Liver (tissue), 10 donors: ENCODE measurements at places on chromosomes 4 and X. TPM values are rescaled to one million over a fixed set of nuclear protein-coding genes. Genes with fewer than 3 reads are reported as not detected.

Gene SSX3
- not detected for total RNA-seq

Gene OCIAD2
- 8.5 TPM for total RNA-seq

Gene MAGEA2
- not detected for total RNA-seq

Gene BGN
- total RNA-seq = 11.7 TPM

Gene GYG2
- total RNA-seq = 32.6 TPM

Gene CCDC158
- 4.0 TPM for total RNA-seq

Gene RRH
- 0.05 TPM for total RNA-seq

Gene SLC2A9
- total RNA-seq = 49.0 TPM

Gene PNMA5
- 0.09 TPM for total RNA-seq

Gene CHRDL1
- total RNA-seq = 0.19 TPM

DNA sequence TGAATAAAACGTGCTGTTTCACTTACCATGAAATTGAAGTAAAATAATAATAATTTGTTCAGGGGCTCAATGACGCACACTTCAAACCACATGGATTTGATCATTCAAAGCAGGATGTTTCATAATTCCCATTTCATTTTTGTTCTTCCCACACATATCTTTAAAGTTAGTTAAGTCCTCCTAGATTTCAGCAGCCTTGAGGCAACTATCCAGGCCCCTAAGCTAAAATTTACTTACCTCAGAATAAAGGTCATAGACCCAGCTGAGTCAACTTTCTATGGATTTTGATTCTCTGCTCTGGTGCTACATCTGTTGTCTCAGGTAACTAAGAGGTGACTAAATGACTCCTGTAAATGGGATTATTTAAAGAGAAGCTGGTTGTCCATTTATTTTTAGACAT, 25.0 kb downstream of the GPR174 start:
- H3K27ac ChIP-seq = no peak overlapping the region
- no peak overlapping the region for H3K4me3 ChIP-seq
- DNase-seq = no peak
- no peaks in the 10 kb centered on the region for H3K27me3 ChIP-seq

- H3K4me1 ChIP-seq = no peaks in the 10 kb centered on the region
- no peak for DNase-seq
- no peaks in the 10 kb centered on the region for H3K36me3 ChIP-seq
- H3K4me3 ChIP-seq = no peak overlapping the region
- no peak overlapping the region for H3K27ac ChIP-seq
Measured at GRCh38 chr4:154276496-154276895, 215.1 kb downstream of the DCHS2 start.

DNA sequence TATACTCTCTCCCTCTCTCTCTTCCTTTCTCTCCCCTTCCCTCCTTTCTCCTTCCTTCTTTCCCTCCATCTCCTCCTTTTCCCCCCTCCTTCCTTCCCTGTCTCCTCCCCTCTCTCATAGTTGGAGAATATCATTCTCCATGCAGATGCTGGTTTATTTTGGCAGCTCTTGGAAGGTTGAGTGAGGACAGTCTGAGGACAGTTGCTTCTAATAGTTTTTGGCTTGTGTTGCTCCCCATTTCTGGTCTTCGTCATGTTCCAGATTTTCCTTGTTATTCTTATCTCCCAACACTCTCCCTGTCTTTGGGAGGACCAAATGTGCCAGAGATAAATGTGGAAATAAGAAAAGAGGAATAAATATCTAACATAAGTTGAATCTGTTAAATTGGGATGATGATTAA, 263.0 kb downstream of the FRMPD4 start:
- H3K27ac ChIP-seq = no peak overlapping the region
- DNase-seq = no peak
- no peaks in the 10 kb centered on the region for H3K4me1 ChIP-seq
- H3K27me3 ChIP-seq = peaks cover 4% of the 10 kb centered on the region
- no peak overlapping the region for H3K4me3 ChIP-seq

DNA sequence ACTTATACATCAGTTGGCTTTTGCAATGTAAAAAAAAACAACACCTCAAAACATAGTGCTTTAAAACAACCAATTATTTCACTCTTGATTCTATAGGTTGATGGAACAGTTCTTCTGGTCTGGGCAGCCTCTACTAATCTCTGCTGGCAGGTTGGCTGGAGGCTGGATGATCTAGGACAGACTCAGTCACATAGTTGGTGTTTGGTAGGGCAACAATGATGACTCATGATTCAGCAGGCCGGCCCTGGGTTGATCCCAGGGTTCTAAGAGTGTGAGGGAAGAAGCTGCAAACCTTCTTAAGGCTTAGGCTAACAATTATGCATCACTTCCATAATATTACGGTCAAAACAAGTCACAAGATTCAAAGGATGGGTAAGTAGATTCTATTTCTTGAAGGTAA, 558.2 kb downstream of the ZNF674 start:
- no peaks in the 10 kb centered on the region for H3K27me3 ChIP-seq
- H3K36me3 ChIP-seq = no peaks in the 10 kb centered on the region
- no peak for DNase-seq
- no peak overlapping the region for H3K4me3 ChIP-seq

- H3K27ac ChIP-seq = no peak overlapping the region
- no peaks in the 10 kb centered on the region for H3K27me3 ChIP-seq
- no peak for DNase-seq
- no peak overlapping the region for H3K4me3 ChIP-seq
Measured at GRCh38 chr4:8135666-8136065, 22.9 kb downstream of the ABLIM2 start.

- no peak overlapping the region for H3K27ac ChIP-seq
- no peaks in the 10 kb centered on the region for H3K27me3 ChIP-seq
- no peaks in the 10 kb centered on the region for H3K4me1 ChIP-seq
- no peaks in the 10 kb centered on the region for H3K36me3 ChIP-seq
- no peak for DNase-seq
Measured at GRCh38 chr4:92091335-92091734, 212.4 kb upstream of the GRID2 start.

DNA sequence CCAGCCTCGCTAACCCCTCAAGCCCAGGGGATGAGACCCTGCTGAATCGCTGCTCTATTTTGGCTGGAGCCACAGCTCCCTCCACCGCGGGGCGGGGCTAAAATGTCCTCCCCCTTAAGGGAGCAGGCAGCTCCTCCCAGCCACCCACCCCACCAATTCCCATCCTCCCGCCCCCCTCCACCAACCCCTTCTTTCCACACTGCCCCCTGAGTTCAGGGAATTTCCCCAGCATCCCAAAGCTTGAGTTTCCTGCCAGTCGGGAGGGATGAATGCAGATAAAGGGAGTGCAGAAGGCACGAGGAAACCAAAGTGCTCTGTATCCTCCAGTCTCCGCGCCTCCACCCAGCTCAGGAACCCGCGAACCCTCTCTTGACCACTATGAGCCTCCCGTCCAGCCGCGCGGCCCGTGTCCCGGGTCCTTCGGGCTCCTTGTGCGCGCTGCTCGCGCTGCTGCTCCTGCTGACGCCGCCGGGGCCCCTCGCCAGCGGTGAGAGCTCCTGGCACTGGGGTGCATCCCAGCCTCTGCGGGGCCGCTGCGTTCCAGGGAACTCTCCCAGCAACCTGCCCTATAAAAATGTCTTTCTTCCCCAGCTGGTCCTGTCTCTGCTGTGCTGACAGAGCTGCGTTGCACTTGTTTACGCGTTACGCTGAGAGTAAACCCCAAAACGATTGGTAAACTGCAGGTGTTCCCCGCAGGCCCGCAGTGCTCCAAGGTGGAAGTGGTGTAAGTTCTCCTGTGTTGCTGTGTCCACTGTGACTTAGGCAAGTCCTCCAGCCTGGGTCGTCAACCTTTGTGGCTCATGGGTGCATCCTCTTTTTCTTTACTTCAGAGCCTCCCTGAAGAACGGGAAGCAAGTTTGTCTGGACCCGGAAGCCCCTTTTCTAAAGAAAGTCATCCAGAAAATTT, at the start of gene CXCL6:
Gene CXCL6 (plus strand): TSS at position 306 of the 907 bp plus-strand sequence. CDS start 73 bp downstream, at position 379.
- no peaks in the 10 kb centered on the region for H3K27me3 ChIP-seq
- no peaks in the 10 kb centered on the region for H3K4me1 ChIP-seq
- DNase-seq = no peak
- peak within 1 kb of the TSS; percentile 20 for H3K4me3 ChIP-seq
- H3K27ac ChIP-seq = no peak within 1 kb of the TSS

GRCh38 chr4:105352826-105353225, 121.0 kb downstream of the PPA2 start:
- H3K4me3 ChIP-seq = no peak overlapping the region
- H3K4me1 ChIP-seq = no peaks in the 10 kb centered on the region
- DNase-seq = no peak
- H3K36me3 ChIP-seq = no peaks in the 10 kb centered on the region

- H3K4me1 ChIP-seq = peaks cover 2% of the 10 kb centered on the region
- no peaks in the 10 kb centered on the region for H3K27me3 ChIP-seq
- H3K4me3 ChIP-seq = no peak overlapping the region
- no peaks in the 10 kb centered on the region for H3K36me3 ChIP-seq
- no peak for DNase-seq
Measured at GRCh38 chr4:182221987-182222386, 21.2 kb upstream of the TENM3 start.

DNA sequence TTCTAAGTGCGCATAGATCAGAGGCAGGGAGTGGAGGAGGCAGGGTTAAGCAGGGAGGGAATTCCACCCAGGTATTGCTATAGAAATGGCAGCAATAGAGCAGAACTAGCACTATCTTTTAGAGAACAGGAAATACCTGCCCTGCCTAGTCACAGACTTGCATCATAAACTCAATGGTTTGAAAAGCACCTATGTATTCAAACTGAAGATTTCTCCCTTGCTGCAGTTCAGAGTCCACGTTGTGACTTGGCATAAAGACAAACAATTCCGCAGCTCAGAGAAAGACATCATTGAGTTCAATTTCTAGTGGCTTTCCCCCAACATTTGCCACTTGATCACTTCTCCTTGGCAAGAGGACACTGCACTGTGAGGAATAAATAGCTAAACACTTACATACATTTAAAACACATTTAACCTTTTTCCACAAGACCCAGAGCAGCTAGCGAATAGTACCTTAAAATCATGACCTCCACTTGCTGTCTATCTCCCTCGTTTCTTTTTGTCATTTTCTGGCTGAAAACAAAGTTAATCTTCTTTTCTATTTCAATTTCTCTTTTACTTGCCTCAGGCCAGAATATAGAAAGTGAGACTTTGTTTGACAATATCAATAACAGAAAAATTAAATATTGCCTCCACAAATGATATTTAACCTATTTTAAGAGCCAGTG, 42.4 kb downstream of the SLC7A11 start:
- no peaks in the 10 kb centered on the region for H3K36me3 ChIP-seq
- H3K4me3 ChIP-seq = no peak overlapping the region
- H3K4me1 ChIP-seq = no peaks in the 10 kb centered on the region

DNA sequence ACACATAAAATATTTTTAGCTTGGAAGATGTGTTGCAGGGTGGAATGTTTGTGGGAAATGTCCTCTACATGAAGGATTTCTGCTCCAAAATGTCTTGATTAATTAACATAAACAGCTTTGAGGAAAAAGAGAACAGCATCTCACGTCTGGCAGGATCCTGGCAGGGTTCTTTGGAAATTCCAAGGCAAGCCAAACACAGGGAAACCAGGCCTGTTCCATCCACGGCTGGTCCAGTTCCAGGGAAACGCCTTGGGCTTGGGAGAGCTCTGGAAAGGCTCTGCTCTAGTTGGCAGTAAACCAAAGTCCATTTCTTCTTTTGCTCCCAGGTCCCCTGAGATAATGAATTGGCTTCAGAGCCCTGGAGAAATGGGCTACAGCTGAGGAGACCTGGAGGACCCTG, 42.4 kb upstream of the GAB1 start:
- DNase-seq = no peak
- no peaks in the 10 kb centered on the region for H3K27me3 ChIP-seq
- no peak overlapping the region for H3K4me3 ChIP-seq
- H3K36me3 ChIP-seq = no peaks in the 10 kb centered on the region

DNA sequence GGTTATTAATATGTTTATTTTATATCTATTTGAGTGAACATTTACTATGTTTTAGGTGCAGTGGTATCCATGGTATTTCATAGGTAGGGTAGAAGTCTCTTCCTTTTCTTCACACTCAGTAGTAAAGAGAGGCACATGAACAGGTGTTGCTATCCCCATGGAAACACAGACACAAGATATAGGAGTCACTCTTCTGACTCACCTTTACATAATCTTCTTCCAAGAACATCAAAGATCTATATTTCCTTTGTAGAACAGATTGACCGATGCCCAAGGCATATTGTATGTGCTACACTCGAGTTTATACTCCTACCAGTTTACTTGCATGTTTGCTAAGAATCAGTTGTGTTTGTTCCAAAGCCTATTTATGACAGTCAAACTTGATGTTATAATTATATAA, 1997.4 kb downstream of the C4orf33 start:
- no peaks in the 10 kb centered on the region for H3K36me3 ChIP-seq
- DNase-seq = no peak
- no peaks in the 10 kb centered on the region for H3K4me1 ChIP-seq
- no peak overlapping the region for H3K4me3 ChIP-seq
- no peaks in the 10 kb centered on the region for H3K27me3 ChIP-seq

- DNase-seq = no peak
- H3K27me3 ChIP-seq = no peaks in the 10 kb centered on the region
Measured at GRCh38 chr4:122508083-122508482, 51.6 kb upstream of the IL2 start.

GRCh38 chrX:44042751-44043150, 69.6 kb upstream of the NDP start:
- no peaks in the 10 kb centered on the region for H3K27me3 ChIP-seq
- no peaks in the 10 kb centered on the region for H3K4me1 ChIP-seq
- H3K27ac ChIP-seq = no peak overlapping the region
- DNase-seq = no peak

GRCh38 chr4:86013621-86014020, 346.2 kb downstream of the MAPK10 start:
- DNase-seq = no peak
- no peak overlapping the region for H3K27ac ChIP-seq
- H3K4me3 ChIP-seq = no peak overlapping the region
- no peaks in the 10 kb centered on the region for H3K36me3 ChIP-seq
- H3K27me3 ChIP-seq = no peaks in the 10 kb centered on the region

GRCh38 chr4:152211936-152212653, 323.8 kb downstream of the FBXW7 start:
- H3K27me3 ChIP-seq = no peaks in the 10 kb centered on the region
- no peaks in the 10 kb centered on the region for H3K4me1 ChIP-seq
- H3K27ac ChIP-seq = no peak overlapping the region
- no peaks in the 10 kb centered on the region for H3K36me3 ChIP-seq
- no peak overlapping the region for H3K4me3 ChIP-seq

GRCh38 chr4:169260217-169260866, 10.4 kb downstream of the SH3RF1 start:
- no peak overlapping the region for H3K4me3 ChIP-seq
- H3K4me1 ChIP-seq = no peaks in the 10 kb centered on the region
- no peaks in the 10 kb centered on the region for H3K36me3 ChIP-seq

- no peaks in the 10 kb centered on the region for H3K4me1 ChIP-seq
- H3K27ac ChIP-seq = no peak overlapping the region
- H3K4me3 ChIP-seq = no peak overlapping the region
- peaks cover 6% of the 10 kb centered on the region for H3K27me3 ChIP-seq
- DNase-seq = no peak
Measured at GRCh38 chrX:148601034-148601433, 100.6 kb downstream of the AFF2 start.

DNA sequence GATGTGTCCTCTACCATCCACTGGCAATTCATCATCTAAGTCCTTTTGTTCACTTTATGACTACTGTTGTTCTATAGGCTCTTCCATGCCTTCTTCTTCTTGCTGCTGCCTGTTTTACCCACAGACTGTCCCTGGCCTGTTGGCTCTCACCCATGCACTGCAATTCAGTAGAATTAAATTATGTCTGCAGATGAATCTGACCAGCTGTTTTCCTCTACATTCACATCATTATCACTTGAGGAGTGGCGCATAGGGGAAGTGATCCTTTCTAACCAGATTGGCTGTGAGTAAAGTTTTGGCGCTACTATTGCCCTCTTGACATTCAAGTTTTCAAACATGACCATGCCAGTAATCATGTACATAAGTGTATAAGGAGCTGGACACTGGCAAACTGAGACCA, 91.7 kb downstream of the FRMPD4 start:
- no peak overlapping the region for H3K4me3 ChIP-seq
- H3K36me3 ChIP-seq = no peaks in the 10 kb centered on the region
- DNase-seq = no peak
